ENCODE measurements at places on chromosomes 3 and 15.

DNA sequence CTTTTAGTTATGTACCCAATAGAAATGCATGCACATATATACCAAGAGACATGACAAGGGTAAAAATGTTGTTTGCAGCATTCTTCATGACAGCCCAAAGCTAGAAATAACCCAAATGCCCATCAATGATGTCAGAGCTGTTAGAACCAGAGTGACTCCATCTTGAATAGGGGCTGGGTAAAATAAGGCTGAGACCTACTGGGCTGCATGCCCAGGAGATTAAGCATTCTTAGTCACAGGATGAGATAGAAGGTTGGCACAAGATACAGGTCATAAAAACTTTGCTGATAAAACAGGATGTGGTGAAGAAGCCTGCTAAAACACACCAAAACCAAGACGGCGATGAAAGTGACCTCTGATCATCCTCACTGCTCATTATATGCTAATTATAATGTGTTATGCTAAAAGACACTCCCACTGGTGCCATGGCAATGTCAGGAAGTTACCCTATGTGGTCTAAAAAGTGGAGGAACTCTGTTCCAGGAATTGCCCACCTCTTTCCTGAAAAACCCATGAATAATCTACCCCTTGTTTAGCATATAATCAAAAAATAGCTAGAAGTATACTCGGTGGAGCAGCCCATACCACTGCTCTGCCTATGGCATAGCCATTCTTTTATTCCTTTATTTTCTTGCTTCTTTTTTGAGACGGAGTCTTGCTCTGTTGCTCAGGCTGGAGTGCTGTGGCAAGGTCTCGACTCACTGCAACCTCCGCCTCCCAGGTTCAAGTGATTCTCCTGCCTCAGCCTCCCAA lies 32.9 kb downstream of the ZBTB11 start:
- DNase-seq = no peak

DNA sequence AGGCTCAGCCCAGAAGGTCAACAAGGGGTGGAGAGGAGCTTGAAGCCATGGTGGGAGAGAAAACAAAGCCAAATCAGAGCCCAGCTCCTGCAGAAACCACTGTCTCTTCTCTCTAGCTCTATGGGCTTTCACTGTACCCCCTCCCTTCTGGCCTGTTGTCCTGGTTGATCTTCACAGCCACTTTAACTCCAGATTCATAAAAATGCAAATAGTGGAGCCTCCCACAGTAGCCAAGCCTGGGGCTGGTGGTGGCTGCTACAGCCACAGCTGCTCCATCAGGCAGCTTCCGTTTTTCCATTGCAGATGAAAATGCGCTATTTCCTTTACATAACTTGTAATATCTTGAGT lies 20.7 kb upstream of the CAV3 start:
- no peak for DNase-seq

DNA sequence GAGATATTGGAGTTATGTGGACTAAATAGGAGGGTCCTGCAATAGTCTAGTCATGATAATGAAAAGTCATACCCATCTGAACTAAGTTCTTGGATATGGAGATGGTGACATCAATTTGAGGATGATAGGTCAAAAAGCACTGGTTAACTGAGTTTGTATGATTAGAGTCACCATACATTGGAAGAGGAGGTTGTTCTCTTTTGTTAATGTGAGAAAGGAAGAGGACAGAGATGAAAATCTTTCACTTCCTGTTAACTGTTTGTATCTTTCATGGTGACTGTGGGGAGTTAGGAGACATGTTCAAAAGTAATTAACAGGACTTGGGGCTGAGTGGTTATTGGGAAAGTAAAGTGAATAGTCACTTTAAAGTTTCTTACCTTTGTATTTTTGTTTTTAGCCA lies 11.1 kb downstream of the TMEM62 start:
- no peak for DNase-seq

DNA sequence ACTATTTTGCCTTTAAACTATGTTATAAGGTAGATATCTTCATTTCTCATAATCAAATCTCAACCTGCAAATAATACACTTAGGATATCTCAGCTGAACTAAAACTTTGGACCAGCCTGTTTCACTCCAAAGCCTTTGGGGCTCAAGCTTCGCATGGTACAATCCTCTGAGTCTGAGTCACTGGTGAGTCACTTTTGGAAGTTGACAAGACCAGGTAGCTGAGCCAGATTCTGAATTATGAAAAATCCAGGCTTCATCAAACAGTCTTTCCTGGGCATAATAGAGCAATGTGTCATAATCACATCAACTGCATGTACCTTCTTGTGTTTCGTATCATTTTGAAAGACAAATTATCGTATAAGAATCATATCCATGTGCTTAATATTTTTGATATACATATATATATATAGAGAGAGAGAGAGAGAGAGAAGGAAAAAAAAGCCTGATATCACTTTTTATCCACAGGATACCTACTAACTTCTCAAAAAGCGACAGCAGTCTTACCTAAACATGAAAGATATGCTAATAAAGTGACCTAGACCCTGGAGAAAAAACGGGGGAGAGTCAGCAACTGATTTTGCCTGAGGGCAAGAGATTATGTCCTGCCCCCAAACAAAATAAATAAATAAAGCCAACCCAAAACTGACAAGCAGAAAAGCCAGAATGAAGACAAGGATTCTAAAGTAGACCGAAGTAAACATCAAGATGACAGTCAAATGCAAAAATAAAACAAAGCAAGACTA lies 263.9 kb upstream of the TGFBR2 start:
- no peak for DNase-seq
